Left ventricle myocardium inferior (tissue), 1 donor: ENCODE measurements at places on chromosomes 1 and 21. TPM values are rescaled to one million over a fixed set of nuclear protein-coding genes. Genes with fewer than 3 reads are reported as not detected.

ACTN2 gene
- 2,454 TPM for total RNA-seq

FAM163A gene
- 0.16 TPM for total RNA-seq

PPIAL4G gene
- total RNA-seq = not detected

OXCT2 gene
- total RNA-seq = 0.88 TPM

RGS13 gene
- 0.22 TPM for total RNA-seq

TEDDM1 gene
- total RNA-seq = not detected

OR6N1 gene
- total RNA-seq = not detected

KCNQ4 gene
- 1.5 TPM for total RNA-seq

OR2W3 gene
- not detected for total RNA-seq

MAGI3 gene
- total RNA-seq = 5.4 TPM

LCE1D gene
- total RNA-seq = not detected

CRNN gene
- not detected for total RNA-seq

KRTAP13-2 gene
- total RNA-seq = not detected

CFAP107 gene
- not detected for total RNA-seq

AZIN2 gene
- 2.8 TPM for total RNA-seq

CAMK1G gene
- not detected for total RNA-seq

CA14 gene
- total RNA-seq = 3.1 TPM

S100A8 gene
- 26.6 TPM for total RNA-seq

FAM110D gene
- 3.1 TPM for total RNA-seq

ITLN2 gene
- total RNA-seq = 0.19 TPM

BCAR3 gene
- total RNA-seq = 23.5 TPM

PRDM15 gene
- total RNA-seq = 2.9 TPM

LAMC1 gene
- 84.1 TPM for total RNA-seq

C1orf21 gene
- 79.9 TPM for total RNA-seq

RALGPS2 gene
- 7.5 TPM for total RNA-seq

CD1B gene
- not detected for total RNA-seq

TPTE gene
- total RNA-seq = not detected

CD48 gene
- 1.3 TPM for total RNA-seq

GPR37L1 gene
- total RNA-seq = 0.05 TPM

JTB gene
- total RNA-seq = 75.8 TPM

SYT2 gene
- total RNA-seq = not detected

MYBPHL gene
- total RNA-seq = 0.22 TPM

CD101 gene
- total RNA-seq = 0.74 TPM

CELA2A gene
- total RNA-seq = not detected

CYP4Z1 gene
- total RNA-seq = 0.71 TPM

TEKT2 gene
- total RNA-seq = not detected

OR2AK2 gene
- total RNA-seq = not detected

MTARC2 gene
- total RNA-seq = 22.6 TPM

PHLDA3 gene
- 21.1 TPM for total RNA-seq

C1orf87 gene
- total RNA-seq = not detected

WDR64 gene
- total RNA-seq = not detected

OR2L8 gene
- not detected for total RNA-seq

TMEM167B gene
- total RNA-seq = 30.3 TPM

TMEM82 gene
- total RNA-seq = not detected

KPRP gene
- not detected for total RNA-seq

CCDC24 gene
- 1.4 TPM for total RNA-seq

HLX gene
- total RNA-seq = 3.5 TPM

LRRN2 gene
- 1.4 TPM for total RNA-seq

OR2G6 gene
- not detected for total RNA-seq

PODN gene
- total RNA-seq = 22.9 TPM

LAX1 gene
- not detected for total RNA-seq

KCNH1 gene
- total RNA-seq = not detected
